ENCODE measurements at places on chromosomes 5 and 9. TPM values are rescaled to one million over a fixed set of nuclear protein-coding genes. Genes with fewer than 3 reads are reported as not detected.

Gene NRG2
- total RNA-seq: 0.21 TPM

Gene PLAC8L1
- total RNA-seq: not detected

Gene BTNL9
- not detected for total RNA-seq

DNA sequence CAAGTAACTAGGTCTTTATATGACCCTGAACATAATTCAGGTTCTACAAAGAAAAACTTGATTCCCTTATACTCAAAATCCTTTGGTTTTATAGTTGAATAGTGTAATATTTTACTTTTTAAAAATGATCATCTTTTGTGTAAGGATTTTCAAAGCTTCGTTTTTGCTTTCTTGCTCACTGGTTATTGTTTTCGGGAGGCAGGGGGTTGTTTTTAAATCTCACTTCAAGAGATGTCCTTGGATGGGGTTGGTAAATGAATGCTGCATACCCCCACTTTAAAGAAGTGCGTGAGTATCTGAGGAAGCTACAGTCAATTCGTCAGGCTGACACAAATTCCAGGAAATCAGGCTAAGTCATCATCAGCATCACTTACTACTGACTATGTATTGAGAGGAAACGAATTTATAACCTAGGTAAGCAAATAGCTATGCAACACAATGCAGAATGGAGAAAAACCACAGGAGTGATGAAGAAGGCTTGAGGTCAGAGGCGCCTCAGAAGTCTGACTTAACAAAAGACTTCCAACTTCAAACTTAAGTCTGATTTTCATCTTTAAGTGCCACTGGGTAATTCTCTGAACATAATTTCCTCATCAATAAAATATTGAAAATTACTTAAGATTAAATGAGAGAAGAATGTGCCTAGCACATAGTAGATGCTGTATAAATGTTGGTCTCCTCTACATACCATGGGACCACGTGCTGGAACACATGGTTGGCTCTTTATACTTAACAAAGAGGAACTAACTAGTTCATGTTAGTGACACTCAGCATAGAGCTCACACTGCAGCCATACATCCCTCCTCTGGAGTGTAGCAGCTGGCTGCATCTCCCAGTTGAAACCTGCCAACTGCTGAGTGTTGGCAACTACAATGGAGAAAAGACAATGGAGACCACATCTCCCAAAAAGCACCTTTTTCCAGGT is 106.0 kb upstream of the KIF2A start:
- H3K36me3 ChIP-seq: no peaks in the 10 kb centered on the region
- no peaks in the 10 kb centered on the region for H3K4me1 ChIP-seq
- DNase-seq: no peak
- H3K27ac ChIP-seq: no peak overlapping the region

DNA sequence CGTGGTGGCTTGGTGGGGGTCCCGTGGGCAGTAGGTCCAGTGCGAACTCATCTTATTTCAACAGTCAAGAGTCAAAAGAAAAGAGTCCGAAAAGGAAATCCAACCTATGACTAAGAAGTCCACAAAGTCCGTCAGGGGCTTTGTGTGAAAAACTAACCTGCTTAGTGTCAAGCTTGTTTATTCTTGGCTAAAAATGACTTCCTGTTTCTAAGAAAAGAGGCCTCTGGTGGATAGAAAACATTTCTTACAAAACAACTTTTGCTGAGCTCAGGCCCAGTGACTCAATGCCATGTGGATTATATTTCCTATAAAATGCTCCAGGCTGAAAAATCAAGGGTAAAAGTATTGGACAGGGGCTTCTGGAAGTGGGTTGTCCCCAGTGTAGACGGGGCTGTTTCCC is 105.9 kb downstream of the GADD45G start:
- DNase-seq: no peak
- no peak overlapping the region for H3K27ac ChIP-seq
- no peaks in the 10 kb centered on the region for H3K4me1 ChIP-seq
- H3K27me3 ChIP-seq: no peaks in the 10 kb centered on the region
- no peak overlapping the region for H3K4me3 ChIP-seq

DNA sequence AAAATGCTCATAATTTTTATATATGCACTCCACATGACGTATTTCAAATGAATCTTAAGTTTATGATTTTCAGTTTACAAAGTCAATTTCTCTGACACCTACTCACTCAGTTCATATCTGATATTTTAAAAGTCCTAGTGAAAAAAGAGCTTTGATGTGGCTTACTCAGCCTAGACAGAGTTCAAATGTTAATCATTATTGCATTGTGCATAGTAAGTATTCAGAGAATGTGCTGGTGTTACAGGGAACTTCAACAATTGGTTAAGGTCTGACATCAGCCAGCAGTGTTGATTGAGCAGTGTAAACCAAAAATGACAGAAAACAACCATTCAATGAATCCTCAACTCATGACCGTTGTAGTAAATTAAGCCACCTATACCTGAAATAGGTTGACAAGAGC is 147.2 kb upstream of the LHFPL2 start:
- no peaks in the 10 kb centered on the region for H3K27me3 ChIP-seq
- no peaks in the 10 kb centered on the region for H3K36me3 ChIP-seq
- H3K27ac ChIP-seq: no peak overlapping the region
- no peak for DNase-seq
- H3K4me3 ChIP-seq: no peak overlapping the region

GRCh38 chr9:121156263-121156731 is 45.4 kb downstream of the RAB14 start:
- H3K4me1 ChIP-seq: peaks cover 11% of the 10 kb centered on the region
- H3K27me3 ChIP-seq: no peaks in the 10 kb centered on the region
- no peak overlapping the region for H3K4me3 ChIP-seq
- H3K36me3 ChIP-seq: peaks cover 74% of the 10 kb centered on the region
- no peak for DNase-seq

All from natural killer cell (primary cell).